ENCODE measurements at places on chromosomes 3 and 15.

- DNase-seq = no peak
These were observed 24.8 kb upstream of the CMTM7 start for GRCh38 chr3:32366638-32367397.

DNA sequence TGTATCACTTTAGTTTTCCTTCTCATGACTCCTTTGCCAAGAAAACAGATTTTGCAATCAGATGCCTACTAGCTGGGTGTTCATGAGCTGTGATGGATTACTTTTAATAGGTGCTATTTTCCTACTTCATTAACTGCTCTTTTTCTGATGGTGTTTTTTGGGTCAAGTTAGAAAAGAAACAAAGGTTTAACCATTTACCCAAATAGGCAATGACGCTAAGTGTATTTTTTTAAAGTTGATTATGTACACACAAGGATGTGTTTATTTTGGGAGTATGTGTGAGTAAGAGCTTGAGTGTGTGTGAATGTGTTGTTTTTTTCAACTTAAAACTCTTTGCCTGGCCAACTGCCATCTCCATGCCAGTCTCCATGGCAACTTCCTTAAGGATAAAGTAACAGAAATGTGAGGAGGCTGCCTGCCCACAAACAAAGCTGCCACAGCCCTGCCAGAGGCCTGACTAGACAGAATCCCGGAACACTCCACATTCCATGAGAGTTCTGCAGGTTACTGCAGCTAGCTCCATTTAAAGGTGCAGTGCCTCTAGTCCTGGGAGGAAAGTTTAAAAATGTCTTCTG is 215.6 kb upstream of the RBMS3 start:
- no peak for DNase-seq

GRCh38 chr3:116102037-116102436 is 343.2 kb downstream of the LSAMP start:
- no peak for DNase-seq

GRCh38 chr15:49423021-49423420 is at the start of gene FGF7:
FGF7 (plus strand) TSS chr15:49423242; CDS start chr15:49424298, 1,056 bp downstream.
- no peak for DNase-seq

- DNase-seq = peak; percentile 35
These were observed 45.2 kb downstream of the ATP2B2 start for GRCh38 chr3:10459954-10460754.
